ENCODE measurements at places on chromosomes 4 and X.

- no peak for DNase-seq
These were observed 132.1 kb upstream of the NPY2R start for GRCh38 chr4:155076256-155076785.

- DNase-seq, result no peak
These were observed 132.7 kb downstream of the BTC start for GRCh38 chr4:74661427-74662201.

- no peak for DNase-seq
These were observed 215.5 kb upstream of the VEGFC start for GRCh38 chr4:177008071-177008835.

DNA sequence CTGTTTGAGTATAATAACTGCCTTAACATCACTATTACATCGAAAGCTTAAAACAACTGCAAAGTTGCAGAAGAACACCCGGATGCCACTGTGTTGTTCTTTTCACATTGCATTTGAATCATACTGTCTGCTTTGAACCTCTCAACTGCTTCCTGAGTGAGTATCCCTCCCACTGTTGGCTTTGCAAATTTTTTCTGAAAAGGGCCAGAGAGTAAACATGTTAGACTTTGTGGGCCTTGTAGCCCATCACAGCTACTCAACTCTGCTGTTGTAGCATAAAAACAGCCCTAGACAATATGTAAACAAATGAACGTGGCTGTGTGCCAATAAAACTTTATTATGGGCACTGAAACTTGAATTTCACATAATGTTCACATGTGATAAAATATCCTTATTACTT is 76.1 kb downstream of the NSG1 start:
- no peak for DNase-seq

DNA sequence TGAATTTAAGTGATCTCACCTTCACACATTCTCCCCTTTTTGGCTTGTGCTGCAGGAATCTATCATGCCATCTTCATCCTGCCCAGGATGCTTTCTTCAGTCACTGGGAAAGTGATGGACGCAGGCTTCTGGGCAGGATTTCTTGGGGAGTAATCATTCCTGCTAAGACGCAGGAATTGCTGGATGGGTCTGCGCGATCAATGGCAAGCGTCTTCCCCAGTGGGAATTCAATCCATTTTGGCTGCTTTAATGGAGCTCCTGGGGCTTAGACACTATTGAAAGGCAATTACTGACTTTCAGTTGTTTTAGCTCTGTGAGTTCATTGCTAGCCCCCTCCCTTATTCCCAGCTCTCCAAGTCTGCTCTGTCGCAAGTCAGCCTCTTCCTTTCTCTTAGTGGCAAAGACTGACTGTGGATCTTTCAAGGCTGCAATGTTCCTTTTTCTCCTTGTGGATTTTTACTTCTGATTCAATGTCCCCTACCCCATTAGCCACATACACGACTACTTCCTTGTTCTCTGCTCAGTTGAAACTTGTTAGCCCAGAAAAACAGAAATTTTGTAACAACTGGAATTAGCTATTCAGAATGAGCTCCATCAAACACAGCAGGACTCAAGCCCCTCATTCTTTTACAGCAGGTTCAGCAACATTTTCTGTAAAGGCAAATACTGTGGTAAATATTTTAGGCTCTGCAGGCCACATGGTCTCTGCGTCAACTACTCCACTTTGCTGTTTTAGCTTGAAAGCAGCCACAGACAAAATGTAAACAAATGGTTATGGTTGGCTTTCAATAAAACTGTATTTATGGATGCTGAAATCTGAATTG is 154.9 kb downstream of the ASB9 start:
- no peak for DNase-seq

- no peak for DNase-seq
These were observed 53.0 kb upstream of the DAPP1 start for GRCh38 chr4:99763635-99764101.

DNA sequence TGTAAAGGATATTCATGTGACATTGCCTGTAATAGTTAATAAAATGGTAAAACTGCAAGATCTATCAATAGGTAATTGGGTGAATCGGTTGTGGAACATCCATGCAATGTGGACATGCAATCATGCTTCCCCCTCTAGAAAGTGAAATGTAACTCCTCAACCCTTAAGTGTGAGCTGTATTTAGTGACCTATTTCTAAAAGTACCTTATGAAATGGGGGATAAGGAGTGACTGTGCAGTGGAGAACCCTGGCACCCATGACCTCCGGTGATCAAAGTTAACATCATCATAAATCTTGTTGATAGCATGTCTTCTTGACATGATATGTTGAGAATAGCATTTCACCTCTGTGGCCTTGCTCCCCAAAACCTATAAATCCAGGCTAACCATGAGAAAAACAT is 53.6 kb upstream of the PPARGC1A start:
- no peak for DNase-seq

DNA sequence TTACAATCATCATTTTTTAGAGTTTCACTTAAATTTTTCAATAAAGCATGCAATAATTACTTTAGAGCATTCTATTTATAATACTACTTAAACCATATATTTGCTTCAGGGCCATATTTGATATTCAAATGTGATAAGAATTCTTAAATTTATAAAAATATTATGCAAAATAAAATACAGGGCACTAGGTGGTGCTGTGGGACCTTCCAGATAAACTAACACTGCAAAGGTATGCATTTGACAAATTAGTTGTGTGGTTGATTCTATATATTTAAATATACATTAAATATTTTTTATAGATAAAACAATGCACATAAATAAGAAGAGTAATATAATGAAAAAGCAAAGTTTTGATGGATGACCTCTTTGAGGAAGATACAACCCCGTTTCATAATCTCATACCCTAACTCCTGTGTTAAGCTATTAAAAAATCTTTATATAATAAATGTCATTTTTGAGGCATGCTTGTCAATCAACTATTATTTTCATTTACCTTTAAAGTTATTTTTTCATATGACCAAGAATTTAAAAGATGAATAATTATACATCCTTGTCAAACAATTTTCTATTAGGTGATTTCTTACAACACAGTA is 128.4 kb downstream of the REELD1 start:
- no peak for DNase-seq

- DNase-seq, result no peak
These were observed 2.9 kb downstream of the GYG2 start for GRCh38 chrX:2831471-2832228.

GRCh38 chrX:57282568-57282967 is 3.9 kb upstream of the FAAH2 start:
- no peak for DNase-seq

GRCh38 chr4:181507180-181507835 is 735.9 kb upstream of the TENM3 start:
- no peak for DNase-seq

DNA sequence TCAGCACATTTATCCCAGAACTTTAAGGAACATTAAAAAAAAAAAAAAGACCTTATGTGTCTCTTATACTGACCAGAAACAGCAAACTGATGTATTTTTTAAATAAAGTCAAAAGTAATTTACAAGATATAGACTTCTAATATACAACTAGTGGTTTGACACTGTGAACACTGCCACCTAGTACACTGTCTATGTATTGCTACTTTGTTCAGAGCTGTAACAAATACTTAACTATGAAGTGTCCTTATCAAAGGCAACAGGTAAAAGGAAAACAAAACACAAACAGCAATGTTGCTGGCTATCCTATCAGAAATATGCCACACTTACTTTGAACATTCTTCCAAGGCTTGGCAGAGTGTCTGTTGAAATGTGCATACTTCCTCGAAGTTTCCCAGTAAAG is 60.4 kb downstream of the CD40LG start:
- DNase-seq, result no peak

DNA sequence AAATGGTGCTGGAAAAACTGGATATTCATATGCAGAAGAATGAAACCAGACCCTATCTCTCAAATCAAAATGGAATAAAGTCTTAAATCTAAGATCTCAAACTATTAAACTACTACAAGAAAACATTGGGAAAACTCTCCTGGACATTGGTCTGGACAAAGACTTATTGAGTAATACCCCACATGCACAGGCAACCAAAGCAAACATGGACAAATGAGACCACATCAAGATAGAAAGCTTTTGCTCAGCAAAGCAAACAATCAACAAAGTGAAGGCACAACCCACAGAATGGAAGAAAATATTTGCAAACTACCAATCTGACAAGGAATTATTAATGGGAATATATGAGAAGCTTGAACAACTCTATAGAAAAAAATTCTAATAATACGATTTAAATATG is 284.4 kb upstream of the FGF16 start:
- DNase-seq, result no peak

- DNase-seq, result no peak
These were observed 310.3 kb upstream of the GNPDA2 start for GRCh38 chr4:45036677-45037076.
